ENCODE measurements at places on chromosomes 1 and 21.

DNA sequence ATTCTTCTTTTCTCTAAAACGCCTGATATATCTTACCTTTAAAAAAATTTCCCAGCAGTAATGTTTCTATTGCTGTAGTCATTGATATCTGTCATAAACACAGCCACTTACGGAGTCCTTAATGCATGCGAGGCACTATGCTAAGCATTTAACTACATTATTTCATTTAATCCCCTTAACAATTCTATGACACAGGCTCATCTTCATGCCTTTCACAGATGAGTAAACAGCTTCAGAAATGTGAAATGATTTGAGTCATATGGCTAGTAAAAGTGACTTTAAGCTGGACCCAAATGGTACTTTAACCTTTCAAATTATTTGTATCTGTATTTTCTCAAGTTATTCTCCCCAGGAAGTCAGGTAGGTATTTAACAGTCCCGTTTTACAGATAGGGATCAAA, 125.1 kb upstream of the FGGY start:
- DNase-seq, result no peak

DNA sequence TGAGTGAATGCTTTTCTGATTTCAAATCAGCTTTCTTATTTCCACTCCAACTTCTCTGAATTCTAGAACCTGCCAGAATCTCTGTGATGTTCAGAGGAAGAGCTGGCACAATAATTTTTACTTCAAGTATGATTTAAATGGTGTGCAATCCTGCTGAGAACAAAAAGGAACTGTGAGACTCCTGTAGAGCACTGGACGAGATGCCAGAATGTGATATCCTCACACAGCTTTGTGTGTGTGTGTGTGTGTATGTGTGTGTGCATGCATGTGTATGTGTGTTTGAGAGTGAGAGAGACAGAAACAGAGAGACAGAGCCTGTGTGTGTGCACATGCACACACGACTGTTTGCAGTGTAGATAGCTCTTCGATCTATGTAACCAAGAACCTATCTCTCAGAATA, 713.6 kb upstream of the ZP4 start:
- no peak for DNase-seq

GRCh38 chr1:30325085-30325935, 398.1 kb downstream of the MATN1 start:
- DNase-seq, result no peak

DNA sequence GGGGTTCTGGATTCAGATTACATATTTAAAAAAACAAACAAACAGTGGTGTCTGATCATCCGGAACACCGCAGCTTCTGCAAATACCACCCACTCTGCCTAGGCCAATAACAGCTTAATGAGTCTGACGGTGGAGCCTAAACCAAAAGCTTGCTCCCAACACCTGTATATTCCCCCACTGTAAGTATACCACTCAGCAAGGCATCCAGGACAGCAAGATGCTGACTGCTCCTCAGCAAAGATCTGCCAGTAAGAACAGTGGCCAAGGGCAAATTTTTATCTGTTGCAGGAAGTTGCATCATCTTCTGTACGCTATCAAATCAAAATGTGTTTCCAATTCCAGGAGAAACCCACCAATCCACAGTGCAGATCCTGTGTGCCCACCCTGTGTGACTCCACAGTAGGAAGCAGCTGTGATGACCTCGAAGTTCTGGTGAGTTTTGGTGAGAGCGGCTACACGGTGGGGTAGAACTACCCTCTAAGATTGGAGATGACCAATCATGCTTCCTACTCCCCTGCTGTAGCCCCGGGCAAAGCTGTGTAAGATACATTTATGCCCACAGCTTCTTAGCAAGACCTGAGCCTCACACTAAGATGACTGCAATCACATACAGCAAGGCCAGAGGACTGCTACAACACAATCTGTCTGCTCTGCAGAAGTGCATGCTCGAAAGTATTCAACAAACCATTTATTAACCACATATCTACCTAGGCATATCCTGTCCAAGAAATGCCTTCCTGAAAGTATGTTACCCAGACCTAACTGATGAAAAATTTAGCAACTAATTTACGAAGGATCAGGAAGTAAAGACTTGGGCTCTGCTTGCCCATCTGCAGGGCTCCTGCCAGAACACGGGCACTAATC, 30.5 kb downstream of the SIPA1L2 start:
- no peak for DNase-seq

- no peak for DNase-seq
These were observed 607 bp downstream of the BTG3 start for GRCh38 chr21:17612023-17612564.

DNA sequence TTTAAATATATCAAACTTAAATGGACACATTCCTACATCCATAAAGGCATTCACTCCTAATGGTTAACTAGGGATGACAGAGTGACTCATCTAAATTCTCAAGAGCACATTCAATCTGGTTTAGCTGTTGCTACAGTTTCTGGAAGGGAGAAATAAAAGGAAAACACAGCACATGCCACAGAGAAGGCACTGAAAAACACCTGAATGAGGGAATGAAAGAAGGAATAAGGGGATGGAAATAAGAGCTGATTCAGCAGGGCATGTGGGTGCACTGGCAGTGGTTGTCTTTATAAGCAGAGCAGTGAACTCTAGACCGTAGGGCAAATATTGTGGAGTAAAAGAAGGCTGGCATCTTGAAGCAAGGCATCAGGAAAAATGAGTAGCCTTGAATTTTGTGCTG, 79.3 kb downstream of the LHX4 start:
- DNase-seq, result no peak

Measured in pons (tissue), 1 donor.